Tibial nerve (tissue), 4 donors: ENCODE measurements at places on chromosomes 7 and 10. TPM values are rescaled to one million over a fixed set of nuclear protein-coding genes. Genes with fewer than 3 reads are reported as not detected.

DNA sequence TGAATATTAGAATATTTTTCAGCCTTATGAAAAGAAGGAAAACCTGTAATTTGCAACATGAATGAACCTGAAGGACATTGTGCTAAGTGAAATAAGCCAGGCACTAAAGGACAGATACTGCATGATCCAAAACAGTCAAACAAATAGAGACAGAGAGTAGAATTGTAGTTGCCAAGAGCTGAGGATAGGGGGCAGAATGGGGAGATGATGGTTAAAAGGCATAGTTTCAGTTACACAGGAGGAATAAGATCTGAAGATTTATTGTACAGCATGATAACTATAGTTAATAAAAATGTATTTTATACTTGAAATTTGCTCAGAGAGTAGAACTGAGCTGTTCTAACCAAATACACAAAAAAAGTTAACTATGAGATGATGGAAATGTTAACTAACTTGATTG, 149.0 kb upstream of the TMEM106B start:
- no peak overlapping the region for H3K27ac ChIP-seq
- no peaks in the 10 kb centered on the region for H3K27me3 ChIP-seq
- no peaks in the 10 kb centered on the region for H3K4me1 ChIP-seq
- H3K36me3 ChIP-seq: no peaks in the 10 kb centered on the region
- H3K4me3 ChIP-seq: no peak overlapping the region

DNA sequence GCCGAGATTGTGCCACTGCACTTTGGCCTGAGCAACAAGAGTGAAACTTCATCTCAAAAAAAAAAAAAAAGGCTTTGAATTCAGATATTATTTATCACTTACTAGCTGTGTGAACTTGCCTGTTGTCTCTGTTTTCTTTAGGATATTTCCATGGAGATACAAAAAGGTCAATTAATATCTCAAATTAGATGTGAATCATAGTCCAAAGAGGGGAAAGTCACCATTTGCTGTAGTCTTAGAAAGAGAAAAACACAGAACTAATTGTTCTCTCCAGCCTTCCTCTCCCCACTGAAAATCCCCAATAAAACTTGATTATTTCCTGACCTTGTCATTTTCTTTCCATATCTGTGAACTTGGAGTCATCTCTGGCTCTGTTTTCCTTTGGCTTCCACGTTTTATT, 21.2 kb downstream of the HEPACAM2 start:
- H3K27ac ChIP-seq: no peak overlapping the region
- H3K36me3 ChIP-seq: no peaks in the 10 kb centered on the region

The TMEM229A gene
- 0.63 TPM for total RNA-seq

The IRF5 gene
- 13.8 TPM for total RNA-seq

- DNase-seq: no peak
- no peaks in the 10 kb centered on the region for H3K36me3 ChIP-seq
- H3K27me3 ChIP-seq: no peaks in the 10 kb centered on the region
- no peak overlapping the region for H3K4me3 ChIP-seq
- no peaks in the 10 kb centered on the region for H3K4me1 ChIP-seq
- H3K27ac ChIP-seq: no peak overlapping the region
Observed at GRCh38 chr7:81383846-81384245, 386.0 kb downstream of the HGF start.

DNA sequence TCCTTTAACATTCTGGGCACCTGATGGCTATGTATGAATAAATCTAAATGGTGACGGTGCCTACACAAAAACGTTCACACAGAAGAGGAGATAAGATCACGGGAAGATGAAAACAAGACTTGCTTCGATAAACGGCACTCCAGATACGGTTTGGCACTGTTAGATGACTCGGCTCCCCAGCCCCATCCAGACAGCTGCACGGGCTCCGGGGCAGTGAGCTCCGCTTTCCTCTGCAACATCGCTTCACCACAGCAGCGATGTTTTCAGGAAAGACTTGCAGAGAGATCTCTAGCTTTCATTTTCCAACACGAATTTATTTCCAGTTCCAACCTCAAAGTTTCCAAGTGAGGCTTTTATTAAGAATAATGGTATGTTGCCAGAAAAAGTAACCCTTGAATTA, 132.1 kb downstream of the KLF6 start:
- H3K36me3 ChIP-seq: no peaks in the 10 kb centered on the region
- no peaks in the 10 kb centered on the region for H3K27me3 ChIP-seq
- H3K4me3 ChIP-seq: no peak overlapping the region
- H3K27ac ChIP-seq: no peak overlapping the region
- DNase-seq: no peak
- H3K4me1 ChIP-seq: peaks cover 6% of the 10 kb centered on the region

The HERC4 gene
- total RNA-seq: 54.1 TPM

DNA sequence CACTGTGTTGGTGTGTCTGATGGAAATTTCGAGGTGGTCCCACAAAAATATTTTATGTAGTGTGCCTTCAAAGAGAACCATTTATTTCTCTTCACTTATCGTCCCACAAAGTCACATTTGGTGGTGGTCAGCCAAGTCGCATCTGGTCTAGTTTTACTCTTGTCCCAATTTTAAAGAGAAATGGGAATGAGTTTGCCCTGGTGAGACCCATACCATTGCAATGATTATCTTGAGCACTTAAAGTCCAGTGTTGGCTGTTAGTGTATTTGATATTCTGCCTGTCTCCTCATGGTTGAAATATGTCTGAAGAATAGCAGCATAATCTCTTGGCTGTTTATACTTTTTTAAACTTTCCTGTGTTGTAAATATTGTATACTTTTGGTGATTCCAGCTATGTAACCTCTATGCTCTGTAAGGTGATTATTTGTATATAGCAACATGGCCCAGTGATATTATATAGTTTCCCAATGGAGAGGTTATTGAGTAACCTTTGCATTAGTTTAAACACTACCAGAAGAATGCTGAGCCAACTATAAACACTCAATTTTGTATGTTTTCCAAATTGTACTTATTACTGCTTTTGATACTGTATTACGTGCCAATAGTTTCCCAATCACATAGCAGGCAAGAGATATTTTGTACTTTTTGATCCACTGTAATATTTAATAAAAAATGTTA, 172.2 kb downstream of the RTKN2 start:
- H3K4me1 ChIP-seq: peaks cover 56% of the 10 kb centered on the region
- H3K27ac ChIP-seq: no peak overlapping the region
- no peak for DNase-seq
- no peaks in the 10 kb centered on the region for H3K27me3 ChIP-seq
- H3K4me3 ChIP-seq: no peak overlapping the region

The NODAL gene
- not detected for total RNA-seq

The TRPV5 gene
- not detected for total RNA-seq

DNA sequence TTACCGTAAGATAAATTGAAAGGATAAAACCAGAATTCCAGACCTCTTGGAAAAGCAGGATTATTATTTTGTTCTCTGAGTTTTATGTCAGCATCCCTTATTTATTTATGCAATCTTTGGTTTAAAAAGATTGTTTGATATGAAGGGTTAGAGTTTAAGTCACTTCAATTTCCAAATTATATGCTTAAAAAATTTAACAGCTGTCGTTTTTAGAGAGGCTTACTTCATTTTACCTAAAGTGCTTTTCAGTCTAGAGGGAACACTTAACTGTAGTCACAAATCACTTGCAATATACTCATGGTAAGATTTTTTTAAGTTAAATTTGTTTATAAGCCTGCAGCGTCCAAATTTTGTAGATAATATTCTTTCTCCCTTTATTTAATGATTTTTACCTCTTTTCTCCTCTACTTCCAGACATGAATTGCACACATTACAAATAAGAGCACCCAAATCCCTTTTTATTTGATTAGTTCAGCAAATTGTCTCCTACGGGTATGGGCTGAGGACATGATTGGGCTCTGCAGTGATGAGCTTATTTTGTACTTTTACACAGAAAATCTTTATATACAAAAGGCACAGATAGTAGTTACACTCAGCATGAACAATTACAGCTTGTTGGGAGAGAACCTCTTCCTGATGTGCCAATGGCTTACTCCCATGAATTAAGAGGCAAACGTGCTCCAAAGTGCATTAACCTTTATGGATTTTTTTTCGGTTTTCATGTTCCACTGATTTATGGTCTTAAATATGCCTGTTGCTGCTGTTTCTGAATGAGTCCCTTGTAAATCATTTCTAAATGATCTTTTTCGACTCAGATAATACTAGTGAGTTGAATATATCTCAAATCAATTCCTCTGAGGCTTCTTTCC, 319.3 kb upstream of the LRGUK start:
- DNase-seq: no peak
- no peak overlapping the region for H3K27ac ChIP-seq
- H3K4me1 ChIP-seq: no peaks in the 10 kb centered on the region
- H3K27me3 ChIP-seq: no peaks in the 10 kb centered on the region

The PAX4 gene
- total RNA-seq: not detected

GRCh38 chr7:74709880-74710671, 52.6 kb downstream of the GTF2I start:
- no peak overlapping the region for H3K27ac ChIP-seq
- H3K4me3 ChIP-seq: no peak overlapping the region
- H3K36me3 ChIP-seq: peaks cover 90% of the 10 kb centered on the region
- no peak for DNase-seq
- no peaks in the 10 kb centered on the region for H3K4me1 ChIP-seq

GRCh38 chr7:27693794-27694193, 31.1 kb upstream of the HIBADH start:
- H3K27me3 ChIP-seq: no peaks in the 10 kb centered on the region
- no peaks in the 10 kb centered on the region for H3K36me3 ChIP-seq
- H3K4me1 ChIP-seq: no peaks in the 10 kb centered on the region
- H3K27ac ChIP-seq: no peak overlapping the region

The NKX2-3 gene
- total RNA-seq: not detected

The RARRES2 gene
- total RNA-seq: 373 TPM

The EBF3 gene
- 33.9 TPM for total RNA-seq

The NPFFR1 gene
- 3.3 TPM for total RNA-seq

- H3K4me3 ChIP-seq: peak overlapping the region; percentile 76
- peaks cover 55% of the 10 kb centered on the region for H3K4me1 ChIP-seq
- no peak for DNase-seq
- H3K27me3 ChIP-seq: no peaks in the 10 kb centered on the region
Observed at GRCh38 chr10:100008142-100008522, 1.6 kb downstream of the DNMBP start.

DNA sequence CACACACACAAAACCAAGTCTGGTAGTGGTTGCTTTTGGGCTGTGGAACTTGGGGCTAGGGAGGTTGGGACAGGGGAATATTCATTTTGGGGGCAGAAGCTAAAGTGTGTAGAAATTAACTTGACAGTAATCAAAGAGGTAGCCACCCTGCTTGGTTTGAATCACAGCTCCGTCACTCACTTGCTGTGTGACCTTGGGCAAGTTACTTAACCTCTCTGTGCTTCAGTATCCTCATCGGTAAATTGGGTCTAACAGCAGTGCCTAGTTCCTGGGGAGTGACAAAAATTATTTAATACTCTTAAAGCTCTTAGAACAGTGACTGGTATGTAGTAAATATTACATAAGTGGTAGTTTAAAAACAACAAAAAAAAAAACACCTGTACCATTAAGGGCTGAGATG, 489.8 kb downstream of the SDK1 start:
- no peak for DNase-seq
- H3K27ac ChIP-seq: no peak overlapping the region
- H3K4me3 ChIP-seq: no peak overlapping the region

GRCh38 chr7:29977886-29978651, 11.5 kb downstream of the SCRN1 start:
- no peaks in the 10 kb centered on the region for H3K27me3 ChIP-seq
- no peak for DNase-seq
- H3K4me3 ChIP-seq: no peak overlapping the region
- H3K27ac ChIP-seq: peak overlapping the region; percentile 86

The ZNF479 gene
- not detected for total RNA-seq

GRCh38 chr10:69374242-69374641, 42.5 kb downstream of the TACR2 start:
- no peak for DNase-seq
- H3K27ac ChIP-seq: no peak overlapping the region
- H3K36me3 ChIP-seq: no peaks in the 10 kb centered on the region
- peaks cover 10% of the 10 kb centered on the region for H3K4me1 ChIP-seq
- no peak overlapping the region for H3K4me3 ChIP-seq

The AGR2 gene
- not detected for total RNA-seq

The NRCAM gene
- 87.4 TPM for total RNA-seq

DNA sequence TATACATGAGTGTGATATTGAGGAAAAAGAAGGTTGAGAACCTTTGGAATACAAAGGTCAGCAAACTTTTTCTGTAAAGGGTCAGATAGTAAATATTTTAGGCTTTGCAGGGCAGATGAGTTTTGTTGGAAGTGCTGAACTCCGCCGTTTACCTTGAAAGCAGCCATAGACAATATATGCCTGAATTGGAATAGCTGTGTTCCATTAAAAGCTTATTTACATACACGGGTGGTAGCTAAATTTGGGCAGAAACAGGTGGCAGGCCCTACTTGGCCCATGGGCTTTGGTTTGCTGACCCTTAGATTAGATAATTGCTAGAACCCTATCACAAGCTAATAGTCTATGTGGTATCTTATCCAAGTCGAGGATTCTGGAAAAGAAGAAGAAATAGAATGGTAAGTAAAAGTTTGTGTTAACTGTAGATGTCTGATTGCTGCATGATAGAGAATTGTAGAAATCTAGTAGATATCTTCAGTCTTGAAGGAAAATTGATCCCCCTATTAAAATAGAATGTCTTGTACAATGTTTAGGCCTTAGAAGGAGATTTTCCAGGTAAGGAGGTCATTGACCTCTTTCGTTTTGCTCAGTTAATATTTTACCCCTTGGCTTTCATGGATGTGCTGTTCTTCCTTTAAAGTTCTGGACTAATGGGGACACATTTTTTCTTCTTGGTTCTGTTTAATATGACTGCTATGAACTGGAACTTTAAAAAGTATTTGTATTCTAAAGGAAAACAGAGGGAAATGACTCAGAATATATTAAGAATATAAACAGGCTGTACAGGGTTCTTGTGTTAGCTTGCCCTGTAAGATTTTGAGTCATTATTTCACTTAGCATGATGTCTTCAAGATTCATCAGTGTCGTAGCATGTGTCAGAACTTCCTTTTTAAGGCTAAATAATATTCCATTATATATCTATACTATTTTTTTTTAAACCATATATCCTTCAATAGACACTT, 8.0 kb downstream of the RBM33 start:
- H3K4me3 ChIP-seq: no peak overlapping the region
- no peaks in the 10 kb centered on the region for H3K4me1 ChIP-seq
- no peak overlapping the region for H3K27ac ChIP-seq
